ENCODE measurements at places on chromosomes 13 and 19.
A peak's percentile ranks its signal among the peaks of the same experiment; 100 is the strongest.

DNA sequence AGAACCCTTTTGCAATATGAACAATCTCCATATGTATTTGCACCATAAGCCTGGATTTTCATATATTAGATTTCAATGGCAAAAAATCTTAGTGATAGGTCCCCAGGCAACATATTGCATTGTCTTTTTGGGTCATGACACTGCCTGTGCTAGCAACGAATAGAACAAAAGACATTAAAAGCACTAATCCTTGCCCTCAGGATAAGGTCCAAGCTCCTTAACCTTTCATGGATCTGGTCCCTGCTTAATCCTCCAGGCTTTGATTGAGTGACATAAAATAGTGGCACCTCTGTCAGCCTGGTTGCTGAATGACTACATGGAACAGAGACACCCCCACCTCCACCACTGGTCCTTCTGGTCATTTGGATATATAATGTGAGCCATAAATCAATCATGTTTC lies 134.4 kb downstream of the RBM26 start:
- no peak for DNase-seq

DNA sequence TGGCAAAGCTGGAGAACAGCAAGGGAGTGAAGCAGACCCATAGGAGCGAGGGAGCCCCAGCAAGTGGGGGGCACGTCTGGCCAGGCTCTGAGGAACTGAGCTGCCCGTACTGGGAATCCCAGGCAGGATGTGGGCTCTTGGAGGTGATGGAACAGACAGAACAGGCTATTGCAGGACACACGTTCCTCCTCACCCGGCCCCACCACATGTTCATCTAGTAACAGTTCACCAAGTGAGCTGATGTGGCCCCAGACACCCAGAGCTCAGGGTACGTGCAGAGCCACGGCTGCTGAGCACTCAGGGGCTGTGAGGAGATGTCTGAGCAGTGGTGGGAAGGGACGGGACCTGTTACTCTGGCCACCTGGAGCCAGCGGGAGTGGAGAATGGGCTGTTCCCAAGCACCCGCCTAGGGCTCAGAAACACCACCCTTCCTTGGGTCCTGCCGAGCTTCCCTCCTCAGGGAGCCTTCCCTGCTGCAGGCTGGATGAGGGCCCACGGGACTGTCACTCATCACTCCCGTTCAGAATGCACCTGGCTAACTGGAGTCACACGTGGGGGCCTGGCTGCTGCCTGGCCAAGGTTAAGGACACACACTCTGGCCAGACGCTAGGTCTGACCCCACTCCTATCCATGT lies 18.4 kb downstream of the ELL start:
- no peak for DNase-seq

GRCh38 chr13:28047757-28048388 lies 52.5 kb downstream of the FLT3 start:
- no peak for DNase-seq

- DNase-seq: no peak
These were observed 19.9 kb upstream of the DHRS12 start for GRCh38 chr13:51823863-51824262.

DNA sequence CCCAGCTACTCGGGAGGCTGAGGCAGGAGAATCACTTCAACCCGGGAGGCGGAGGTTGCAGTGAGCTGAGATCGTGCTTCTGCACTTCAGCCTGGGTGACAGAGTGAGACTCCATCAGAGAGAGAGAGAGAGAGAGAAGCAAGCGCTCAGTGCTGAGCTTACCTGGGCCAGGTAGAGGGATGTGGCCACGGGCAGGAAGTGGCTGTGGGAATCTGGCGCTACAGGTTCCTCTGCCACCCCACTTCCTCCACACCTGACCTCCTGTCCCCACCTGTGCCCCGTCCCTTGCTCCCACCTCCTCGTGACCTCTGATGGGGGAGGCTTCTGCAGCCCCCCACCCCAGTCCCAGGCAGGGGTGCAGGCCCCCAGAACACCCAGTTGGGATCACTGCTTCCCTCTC lies 1.0 kb upstream of the NCCRP1 start:
- no peak for DNase-seq

GRCh38 chr13:114155926-114156883 lies 22.9 kb upstream of the CFAP97D2 start:
- no peak for DNase-seq

- no peak for DNase-seq
These were observed 4.3 kb upstream of the RAP2A start for GRCh38 chr13:97429681-97430081.

- DNase-seq: no peak
These were observed 1.6 kb downstream of the CYSLTR2 start for GRCh38 chr13:48655291-48655690.

- no peak for DNase-seq
These were observed 71.9 kb downstream of the ZNF726 start for GRCh38 chr19:23986623-23987022.

DNA sequence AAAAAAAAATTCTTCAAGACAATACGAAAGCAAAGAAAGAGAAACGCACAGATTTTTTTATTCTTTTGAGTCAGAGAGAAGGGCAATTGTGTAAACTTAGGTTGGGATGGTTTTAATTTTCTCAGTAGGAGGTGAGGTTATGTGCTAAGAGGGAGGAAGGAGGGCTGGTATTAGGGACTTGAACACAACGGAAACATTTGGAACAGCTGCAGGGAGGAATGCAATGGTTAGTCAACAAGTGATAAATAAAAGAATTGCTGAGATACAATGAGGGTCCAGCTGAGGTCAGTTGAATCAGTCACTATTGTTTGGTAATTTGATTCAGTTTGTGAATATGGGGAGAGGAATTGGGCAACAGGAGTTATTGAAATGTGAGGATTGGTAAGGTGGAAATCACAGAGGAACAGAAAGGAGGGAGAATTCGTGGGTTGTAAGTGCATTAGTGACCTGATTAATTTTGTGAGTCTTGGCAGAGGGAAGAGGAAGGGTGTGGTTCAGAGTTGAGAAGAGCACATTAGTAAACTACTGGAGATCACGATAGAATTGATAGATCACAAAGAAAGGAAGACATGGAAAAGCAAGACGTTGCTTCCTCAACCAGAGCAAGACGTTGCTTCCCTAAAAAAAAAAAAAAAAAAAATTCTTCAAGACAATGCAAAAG lies 499.5 kb upstream of the SPRY2 start:
- DNase-seq: no peak

- DNase-seq: no peak
These were observed 9.3 kb upstream of the GTF3A start for GRCh38 chr13:27415116-27415515.

GRCh38 chr19:55676383-55676782 lies 1.4 kb downstream of the EPN1 start:
- DNase-seq: no peak

GRCh38 chr13:50714891-50715290 lies 128.6 kb downstream of the DLEU7 start:
- no peak for DNase-seq

- DNase-seq: no peak
These were observed 10.4 kb downstream of the FCER2 start for GRCh38 chr19:7691497-7691896.

DNA sequence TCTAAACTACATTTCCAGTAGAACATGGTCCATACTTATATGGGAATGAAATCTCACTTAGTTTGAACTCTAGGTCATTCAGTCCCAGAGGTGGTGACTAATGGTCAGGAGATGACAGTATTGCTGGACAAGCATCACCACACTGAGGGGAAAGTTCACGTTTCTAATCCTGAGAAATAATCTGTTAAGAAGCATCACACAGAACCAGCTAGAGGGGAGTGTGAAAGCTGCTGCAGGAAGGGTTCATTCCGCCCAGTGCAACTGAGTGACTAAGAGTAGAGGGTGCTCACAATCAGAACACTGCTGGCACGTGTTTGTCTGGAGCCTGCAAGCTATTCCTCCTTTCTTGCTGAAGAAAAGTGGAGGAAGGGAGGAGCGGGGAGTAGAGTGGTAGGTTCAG lies 2.7 kb downstream of the COL4A1 start:
- peak; percentile 23 for DNase-seq

DNA sequence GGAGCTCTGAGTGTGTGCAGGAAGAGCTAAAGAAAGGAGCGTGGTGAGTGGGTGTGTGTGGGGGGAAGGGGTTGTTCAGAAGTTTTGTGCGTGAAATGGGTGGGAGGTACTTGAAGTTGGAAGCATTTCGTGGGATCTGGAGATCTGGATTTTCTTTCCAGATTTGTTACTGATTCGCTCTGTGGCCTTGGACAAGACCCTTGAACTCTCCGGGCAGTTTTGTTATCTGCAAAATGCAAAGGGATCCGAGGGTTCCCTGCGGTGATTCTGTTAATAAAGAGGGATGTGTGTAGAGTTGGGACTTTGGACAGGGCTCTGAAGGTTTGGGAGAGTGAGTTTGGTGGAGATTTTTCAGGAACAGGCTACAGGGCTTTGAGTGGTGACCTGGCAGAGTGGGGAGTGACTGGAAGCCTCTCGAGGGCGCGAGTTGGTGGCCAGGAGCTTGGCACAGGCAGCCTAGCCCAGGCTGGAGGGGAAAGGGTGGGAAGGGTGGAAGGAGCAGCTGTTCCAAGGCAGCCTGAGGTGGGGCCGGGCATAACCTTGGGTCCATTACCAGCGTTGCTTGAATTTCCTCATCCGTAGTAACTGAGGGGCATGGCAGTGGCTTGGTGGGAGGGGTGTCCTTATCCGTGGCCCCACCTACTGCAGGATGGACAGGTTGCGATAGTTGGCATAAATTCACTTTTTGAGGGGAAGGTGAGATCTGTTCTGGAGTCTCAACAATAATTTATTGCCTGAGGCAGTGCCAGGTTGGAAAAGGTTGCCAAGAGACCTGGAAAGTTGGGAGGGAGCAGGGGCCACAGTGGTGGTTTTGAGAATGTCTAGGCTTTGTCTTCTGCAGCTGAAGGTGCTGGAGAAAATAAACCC lies 2.1 kb downstream of the ACTN4 start:
- DNase-seq: no peak

DNA sequence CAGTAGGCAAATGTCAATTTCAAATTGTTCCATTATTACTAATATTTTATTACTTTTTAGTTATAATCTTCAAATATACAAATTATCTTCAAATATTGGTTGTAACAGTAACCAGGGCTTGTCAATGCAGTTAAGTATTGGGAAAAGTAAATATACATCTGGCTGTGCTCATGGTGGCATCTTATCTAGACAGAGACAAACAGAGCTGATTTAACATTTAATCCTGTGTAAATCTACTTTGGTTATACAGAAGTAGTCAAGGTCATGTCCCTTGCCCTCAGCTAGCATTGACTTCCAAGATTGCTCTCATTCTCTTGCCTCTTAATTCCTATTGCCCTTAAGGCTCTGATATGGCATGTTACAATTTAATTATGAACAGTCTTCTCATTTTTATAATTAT lies 98.4 kb upstream of the KLHL1 start:
- no peak for DNase-seq

DNA sequence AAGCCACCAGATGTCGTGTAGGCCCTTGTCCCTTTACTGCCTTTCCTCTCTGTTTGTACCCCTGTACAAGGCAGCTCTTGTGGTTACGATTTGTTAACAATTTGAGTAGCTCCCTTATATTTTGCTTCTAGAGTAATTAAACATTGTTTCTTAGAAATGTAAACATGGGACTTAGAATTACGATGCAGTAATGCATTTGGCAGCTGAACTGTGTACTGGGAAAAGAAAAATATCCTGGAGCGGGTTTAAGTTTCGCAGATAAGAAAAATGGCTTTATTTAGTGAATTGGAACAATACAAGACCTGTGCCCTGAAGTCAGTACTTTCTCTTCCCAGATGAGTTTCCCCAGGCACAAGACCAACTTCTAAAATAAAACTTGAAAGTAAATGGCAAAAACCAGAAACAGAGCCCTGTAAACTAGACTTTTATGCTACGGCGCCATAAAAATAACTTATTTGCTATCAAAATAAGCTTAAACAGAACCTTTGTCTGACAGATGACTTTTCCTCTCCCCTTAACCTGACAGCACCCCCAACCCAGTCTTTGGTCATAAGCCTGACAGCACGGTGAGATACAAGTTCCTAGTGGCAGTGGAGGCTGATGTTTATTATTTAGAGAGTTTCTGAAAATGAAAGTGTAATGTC lies 63.0 kb downstream of the LRCH1 start:
- no peak for DNase-seq

DNA sequence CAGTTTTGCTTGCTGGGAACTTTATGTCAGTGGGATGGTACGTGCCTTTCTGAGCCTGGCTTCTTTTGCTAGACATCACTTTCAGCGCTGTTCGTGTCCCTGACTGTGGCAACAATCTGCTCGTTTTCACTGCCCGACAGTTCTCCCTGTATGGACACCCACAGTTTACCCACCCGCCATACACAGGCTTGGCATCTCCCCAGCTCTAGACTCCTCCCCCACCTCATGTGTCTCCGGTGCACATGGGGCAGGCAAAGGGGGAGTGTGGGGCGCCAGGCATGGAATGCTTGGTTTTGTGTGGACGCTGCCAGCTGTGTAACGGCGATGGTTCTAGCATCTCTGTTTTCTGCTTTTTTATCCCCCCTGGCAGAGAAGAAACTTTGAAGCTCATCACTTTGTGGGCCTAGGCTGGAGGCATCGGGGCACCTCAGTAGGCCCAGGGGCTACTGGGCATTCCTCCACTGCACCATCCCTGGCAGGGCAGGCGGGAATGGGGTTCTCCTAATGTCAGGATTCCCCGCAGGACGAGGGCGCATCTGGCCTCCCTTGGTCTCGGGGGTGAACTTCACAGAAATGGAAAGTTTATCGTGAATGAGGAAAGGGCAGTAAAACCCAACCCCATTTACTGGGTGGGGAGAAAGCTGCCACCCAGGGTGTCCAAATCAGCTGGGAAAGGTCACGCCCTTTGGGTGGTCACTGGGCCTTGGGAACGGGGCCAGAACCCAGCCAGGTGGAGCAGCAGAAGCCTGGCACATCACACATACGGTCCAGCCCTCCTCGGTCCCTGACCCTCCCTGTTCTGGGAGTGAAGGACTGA lies 60.8 kb downstream of the CEBPG start:
- no peak for DNase-seq

- DNase-seq: peak; percentile 45
These were observed 13.2 kb downstream of the SPACA6 start for GRCh38 chr19:51706296-51706695.
